Dermis microvascular lymphatic vessel endothelial cell (primary cell): ENCODE measurements at places on chromosomes 3 and 15. TPM values are rescaled to one million over a fixed set of nuclear protein-coding genes. Genes with fewer than 3 reads are reported as not detected.

SPTBN5 gene
- 0.63 and 2.7 TPM in 2 replicates for total RNA-seq

- DNase-seq, result peak; percentile 88
Measured at GRCh38 chr15:95875121-95875643, 455.3 kb upstream of the NR2F2 start.

DNA sequence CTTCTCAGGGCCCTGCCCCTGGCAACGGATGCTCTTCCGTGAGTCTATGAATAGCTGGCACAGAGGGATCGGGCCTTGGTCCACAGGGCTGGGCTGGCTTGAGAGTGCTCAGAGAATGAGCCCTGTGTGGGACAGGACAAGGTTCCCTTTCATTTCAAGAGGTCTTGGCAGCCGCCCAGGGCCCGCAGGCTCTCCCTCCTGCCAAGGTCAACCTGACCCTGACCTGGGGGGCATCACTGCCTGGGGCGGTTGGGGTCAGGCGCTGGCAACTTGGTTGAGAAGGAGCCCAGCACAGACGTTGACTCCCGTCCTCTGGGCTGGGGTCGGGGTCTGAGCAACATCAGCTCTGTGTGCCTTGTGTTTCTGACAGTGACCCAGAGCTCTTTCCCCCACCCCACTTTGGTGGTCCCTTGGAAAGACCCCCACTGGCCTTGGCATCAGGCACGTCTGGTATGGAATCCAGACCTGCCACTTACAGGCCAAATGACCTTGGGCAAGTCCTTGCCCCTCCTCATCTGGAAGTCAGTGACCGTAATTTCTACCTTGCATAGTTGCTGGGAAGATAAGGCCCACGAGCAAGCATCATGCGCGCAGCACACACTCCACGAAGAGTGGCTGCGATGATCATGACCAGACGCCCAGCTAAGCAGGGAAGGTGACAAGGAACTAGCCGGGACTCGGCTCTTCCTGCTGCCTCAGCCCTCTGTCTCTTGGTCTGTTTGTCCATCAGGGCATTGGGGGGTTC is 36.4 kb downstream of the EPHB3 start:
- DNase-seq, result no peak

GRCh38 chr3:77281721-77282120 is 241.8 kb downstream of the ROBO2 start:
- DNase-seq, result no peak
